ENCODE measurements at places on chromosomes 11 and 22.

- no peak for DNase-seq
Observed at GRCh38 chr11:96188243-96189006, 154.6 kb downstream of the MAML2 start.

- DNase-seq, result no peak
Observed at GRCh38 chr11:44887636-44888035, 63.0 kb downstream of the TP53I11 start.

GRCh38 chr11:7654195-7654705, 19.1 kb downstream of the CYB5R2 start:
- DNase-seq, result peak; percentile 50

- DNase-seq, result no peak
Observed at GRCh38 chr11:67054346-67054835, 2.3 kb upstream of the RHOD start.

DNA sequence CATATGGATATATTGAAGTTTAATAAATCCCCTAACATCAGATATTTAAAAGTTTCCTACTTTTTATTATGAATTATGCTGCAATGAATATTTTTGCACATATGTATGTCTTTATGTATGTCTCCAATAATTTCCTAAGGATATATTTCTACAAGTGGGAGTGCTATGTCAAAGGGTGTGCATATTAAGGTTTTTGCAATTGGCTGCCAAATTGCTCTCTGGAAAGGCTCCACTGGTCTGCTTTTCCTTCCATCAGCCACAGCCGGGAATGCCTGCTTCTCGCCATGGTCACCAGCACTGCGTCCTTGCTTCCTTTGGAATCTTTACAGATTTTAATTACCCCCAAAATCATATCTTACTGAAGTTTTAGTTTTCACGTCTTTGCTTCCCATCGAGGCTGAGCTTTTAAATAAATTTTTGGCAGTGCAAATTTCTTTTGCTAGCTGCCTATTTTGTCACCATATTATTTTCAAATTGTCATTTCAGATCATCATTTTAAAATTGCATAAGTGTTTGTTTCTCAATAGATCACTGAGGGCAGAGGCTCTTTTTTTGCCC, 221.7 kb downstream of the SNX19 start:
- DNase-seq, result no peak

DNA sequence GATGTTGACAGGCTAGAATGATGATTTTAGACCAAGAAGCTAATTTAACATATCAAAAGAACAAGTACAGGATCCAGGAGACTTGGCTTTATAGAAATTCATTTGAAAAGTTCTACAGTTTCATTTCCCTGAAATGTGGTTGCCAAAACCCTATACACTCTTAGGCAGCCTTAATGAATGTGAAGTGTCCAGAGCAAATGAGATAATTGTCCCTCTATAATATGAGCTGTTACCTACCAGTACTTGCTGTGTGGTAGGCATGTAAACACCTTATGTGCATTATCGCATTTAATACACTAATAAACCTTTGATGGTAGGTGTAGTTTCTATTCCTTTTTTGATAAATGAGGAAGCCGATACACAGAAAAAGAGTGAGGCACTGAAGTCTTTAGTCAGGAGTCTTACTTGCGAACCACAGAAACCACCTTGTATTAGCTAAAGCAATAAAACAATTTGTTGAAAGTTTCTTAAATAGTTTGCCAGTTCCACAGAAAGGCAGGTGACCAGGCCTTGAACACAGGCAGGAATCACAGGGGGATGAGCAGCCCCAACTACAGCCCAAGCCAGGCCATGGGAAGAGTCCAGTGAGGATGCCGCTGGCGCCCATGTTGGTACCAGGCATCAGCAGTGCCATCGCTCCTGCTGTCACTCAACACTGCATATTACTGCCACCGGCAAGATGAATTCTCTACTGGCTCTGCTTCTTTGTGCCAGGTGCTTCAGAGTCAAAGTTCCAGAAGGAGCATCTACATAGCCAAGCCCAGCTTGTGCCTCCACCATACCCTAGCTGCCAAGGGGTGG, 81.7 kb downstream of the SWAP70 start:
- DNase-seq, result no peak

GRCh38 chr22:26139310-26139709, 30.0 kb upstream of the SEZ6L start:
- DNase-seq, result no peak

DNA sequence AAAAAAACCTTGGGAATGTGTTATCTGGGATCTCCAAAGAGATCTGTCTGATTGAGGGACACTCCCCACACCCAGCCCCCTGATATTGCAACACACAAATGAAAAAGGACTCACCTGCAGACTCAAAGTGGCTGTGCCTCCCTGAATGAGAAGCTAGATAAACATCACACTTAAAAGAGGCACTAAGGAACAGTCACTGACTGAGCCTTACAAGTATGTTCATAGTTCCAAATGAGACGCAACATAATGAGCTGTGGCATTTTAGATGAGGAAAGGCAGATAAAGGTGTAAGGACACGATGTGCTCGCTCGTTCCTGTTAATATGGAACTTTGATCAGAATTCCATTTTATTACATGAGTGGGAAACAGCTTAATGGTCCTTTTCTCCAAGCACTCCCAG, 21.0 kb upstream of the CFAP300 start:
- no peak for DNase-seq

DNA sequence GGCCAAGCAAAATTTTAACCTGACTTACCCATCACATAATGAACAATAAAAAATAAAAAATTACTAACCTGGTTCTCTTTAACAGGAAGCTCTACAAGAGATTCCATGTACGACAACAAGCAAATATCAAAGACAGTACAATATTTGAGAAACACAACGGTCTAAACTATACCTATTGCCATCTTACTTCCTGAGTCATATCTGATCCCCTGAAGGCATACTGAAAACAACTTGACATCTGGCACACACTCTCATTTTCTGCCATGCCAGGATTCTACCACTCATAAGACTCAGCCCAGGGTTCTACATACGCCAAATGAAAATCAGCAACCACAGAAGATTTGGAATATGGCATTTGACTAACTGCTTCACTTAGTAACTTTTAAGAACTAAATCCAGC, 13.8 kb downstream of the DENND5A start:
- no peak for DNase-seq
